ENCODE measurements at places on chromosomes 7 and 10. TPM values are rescaled to one million over a fixed set of nuclear protein-coding genes. Genes with fewer than 3 reads are reported as not detected.
A peak's percentile ranks its signal among the peaks of the same experiment; 100 is the strongest.

- no peak overlapping the region for H3K27ac ChIP-seq
- H3K36me3 ChIP-seq = no peaks in the 10 kb centered on the region
- H3K27me3 ChIP-seq = peaks cover 11% of the 10 kb centered on the region
- no peaks in the 10 kb centered on the region for H3K4me1 ChIP-seq
Measured at GRCh38 chr10:3574451-3574850, 210.6 kb downstream of the KLF6 start.

DNA sequence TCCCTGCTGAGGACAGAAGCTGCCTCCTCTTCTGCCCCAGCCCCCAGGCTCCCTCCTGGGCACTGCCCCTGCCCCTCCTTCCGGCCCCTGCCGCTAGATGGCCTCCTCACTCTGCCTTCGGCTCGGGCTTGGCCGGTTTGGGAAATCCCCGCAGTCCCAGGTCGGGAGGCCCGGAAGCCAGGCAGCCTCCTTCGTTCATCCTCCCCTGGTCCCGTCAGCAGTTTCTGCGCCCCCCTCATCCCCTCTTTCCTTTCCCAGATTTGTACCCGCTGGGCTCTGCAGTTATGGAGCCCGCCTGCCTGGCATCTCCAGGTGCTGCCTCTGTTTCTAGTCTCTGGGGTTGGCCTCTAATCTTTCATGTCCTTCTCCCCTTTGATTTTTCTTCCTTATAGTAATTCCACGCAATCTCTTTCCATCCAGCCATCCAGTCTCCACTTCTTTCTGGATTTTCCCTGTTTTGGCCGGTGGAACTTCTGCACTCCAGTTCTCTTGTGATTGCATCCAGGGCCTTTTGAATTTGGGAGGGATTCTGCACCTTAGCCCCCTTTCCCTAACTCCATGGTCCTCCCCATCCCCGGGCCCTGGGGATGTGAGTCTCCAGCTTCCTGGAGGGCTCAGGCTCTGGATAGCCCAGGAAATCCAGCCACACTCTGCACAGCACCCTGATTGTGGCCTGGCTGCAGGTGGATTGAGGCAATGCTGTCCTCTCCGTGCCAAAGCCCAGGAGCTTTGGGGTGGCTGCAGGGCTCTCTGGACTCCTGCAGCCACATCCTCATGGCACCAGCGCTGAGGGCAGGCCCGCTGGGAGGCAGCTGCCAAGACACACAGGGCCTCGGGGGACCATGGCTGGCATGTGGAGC is 3.3 kb upstream of the SHH start:
- H3K27ac ChIP-seq = no peak overlapping the region
- H3K4me3 ChIP-seq = peak overlapping the region; percentile 1
- H3K27me3 ChIP-seq = peaks cover 44% of the 10 kb centered on the region
- H3K36me3 ChIP-seq = no peaks in the 10 kb centered on the region
- peak; percentile 83 for DNase-seq

- peaks cover 1% of the 10 kb centered on the region for H3K36me3 ChIP-seq
- H3K27me3 ChIP-seq = no peaks in the 10 kb centered on the region
- no peak for DNase-seq
- no peak overlapping the region for H3K4me3 ChIP-seq
- peaks cover 25% of the 10 kb centered on the region for H3K4me1 ChIP-seq
- peak overlapping the region; percentile 72 for H3K27ac ChIP-seq
Measured at GRCh38 chr7:35894721-35895120, 93.9 kb downstream of the SEPTIN7 start.

The ARHGAP22 gene
- total RNA-seq = not detected

The LIPM gene
- not detected for total RNA-seq

All from activated T-cell treated with anti-CD3 and anti-CD28 coated beads, Interleukin-2, amount 50 U/mL, for 72 hours (primary cell).